ENCODE measurements at places on chromosomes 5 and 9.

DNA sequence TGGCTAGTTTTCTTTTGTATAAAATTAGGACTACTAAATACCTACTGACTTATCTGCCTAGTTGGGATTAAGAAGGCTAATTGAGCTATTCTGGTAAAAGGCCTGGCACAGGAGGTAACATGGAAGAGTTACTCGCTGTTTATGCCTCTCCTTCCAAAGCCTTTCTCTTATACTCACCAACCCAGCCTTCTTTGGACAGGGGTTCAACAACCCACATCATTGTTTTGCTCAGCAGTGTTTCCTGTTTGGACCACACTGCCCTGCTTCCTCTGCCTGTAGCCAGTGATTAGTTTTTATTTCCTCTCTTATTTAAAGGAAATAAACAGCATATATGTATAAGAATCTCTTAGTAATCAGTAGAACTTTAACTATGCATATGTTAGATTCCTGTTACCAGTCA is 85.1 kb upstream of the TLX3 start:
- no peak for DNase-seq

DNA sequence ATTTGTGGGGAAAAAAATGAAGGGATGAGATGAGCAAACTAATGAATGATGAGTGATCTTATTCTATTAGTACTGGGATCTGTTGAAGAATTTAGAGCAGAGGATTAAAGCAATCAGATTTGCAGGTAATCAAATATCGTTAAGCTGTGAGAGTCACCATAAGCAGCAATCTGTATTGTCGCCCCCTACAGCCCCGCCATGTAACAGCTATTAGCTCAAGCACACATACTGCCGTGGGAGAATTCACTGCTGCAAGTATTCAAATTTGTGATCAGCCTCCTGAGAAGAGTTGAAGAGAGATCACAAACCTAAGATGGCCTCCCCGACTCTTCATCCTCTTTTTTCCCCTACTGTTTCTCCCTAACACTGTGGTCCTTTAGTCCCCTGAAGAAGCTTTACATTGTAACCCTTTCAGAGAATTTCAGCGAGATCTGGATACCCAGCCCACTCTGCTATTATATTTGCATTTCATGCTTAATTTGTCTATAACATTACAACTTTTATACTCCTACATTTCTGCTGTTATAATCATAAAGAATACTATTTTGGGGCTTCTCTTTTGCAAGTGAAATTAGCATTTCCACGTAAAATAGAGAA is 28.5 kb upstream of the PHF24 start:
- peak; percentile 55 for DNase-seq

DNA sequence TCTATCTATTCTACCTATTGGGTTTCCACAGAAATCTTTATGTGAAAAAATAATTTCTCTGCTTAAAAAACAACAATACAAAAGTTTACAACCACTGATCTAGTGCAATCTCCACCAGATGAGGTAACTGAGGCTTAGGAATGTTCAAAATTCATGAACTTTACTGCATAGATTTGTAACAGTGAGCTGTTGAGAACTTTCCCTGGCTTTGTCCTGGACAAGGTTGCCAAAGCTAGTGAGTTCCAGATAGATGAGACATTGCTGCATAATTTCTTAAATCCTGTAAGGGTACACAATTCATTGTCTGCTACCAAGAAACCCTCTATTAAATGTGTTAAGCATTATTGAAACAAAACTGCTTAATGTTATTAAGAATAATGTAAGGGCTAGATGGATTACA is 102.7 kb downstream of the OSMR start:
- DNase-seq = no peak

- peak; percentile 56 for DNase-seq
Measured at GRCh38 chr5:30401479-30402058, 791.9 kb upstream of the CDH6 start.

DNA sequence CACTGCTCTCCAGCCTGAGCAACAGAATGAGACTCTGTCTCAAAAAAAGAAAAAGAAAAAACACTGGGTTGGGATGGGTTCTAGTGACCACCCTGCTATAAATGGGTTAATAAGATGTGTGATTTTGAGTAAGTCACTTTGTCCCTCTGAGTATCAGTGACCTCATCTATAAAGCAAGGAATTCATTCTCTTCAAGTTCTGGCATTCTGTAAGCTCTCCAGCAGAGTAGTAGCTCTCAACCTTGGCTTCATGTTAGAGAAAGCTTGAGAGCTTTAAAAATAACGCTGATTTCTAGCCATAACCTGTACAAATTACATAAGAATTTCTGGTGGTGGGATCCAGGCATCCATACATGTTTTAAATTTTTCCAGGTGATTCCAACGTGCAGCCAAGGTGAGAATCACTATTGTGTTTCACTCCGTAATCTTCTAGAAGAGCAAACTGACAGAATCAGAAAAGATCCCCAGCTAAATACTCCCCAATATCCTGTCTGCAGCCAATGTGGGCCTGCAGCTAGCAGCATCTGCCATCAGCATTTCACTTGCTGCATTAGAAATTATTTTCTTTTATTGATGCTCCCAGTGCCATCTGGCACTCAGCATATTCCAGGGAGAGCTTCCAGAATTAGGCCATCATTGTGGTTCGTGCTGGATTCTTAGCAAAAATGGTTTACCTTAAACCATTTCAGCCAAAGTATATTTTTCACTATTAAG is 109.4 kb downstream of the FEM1C start:
- DNase-seq = peak; percentile 62

DNA sequence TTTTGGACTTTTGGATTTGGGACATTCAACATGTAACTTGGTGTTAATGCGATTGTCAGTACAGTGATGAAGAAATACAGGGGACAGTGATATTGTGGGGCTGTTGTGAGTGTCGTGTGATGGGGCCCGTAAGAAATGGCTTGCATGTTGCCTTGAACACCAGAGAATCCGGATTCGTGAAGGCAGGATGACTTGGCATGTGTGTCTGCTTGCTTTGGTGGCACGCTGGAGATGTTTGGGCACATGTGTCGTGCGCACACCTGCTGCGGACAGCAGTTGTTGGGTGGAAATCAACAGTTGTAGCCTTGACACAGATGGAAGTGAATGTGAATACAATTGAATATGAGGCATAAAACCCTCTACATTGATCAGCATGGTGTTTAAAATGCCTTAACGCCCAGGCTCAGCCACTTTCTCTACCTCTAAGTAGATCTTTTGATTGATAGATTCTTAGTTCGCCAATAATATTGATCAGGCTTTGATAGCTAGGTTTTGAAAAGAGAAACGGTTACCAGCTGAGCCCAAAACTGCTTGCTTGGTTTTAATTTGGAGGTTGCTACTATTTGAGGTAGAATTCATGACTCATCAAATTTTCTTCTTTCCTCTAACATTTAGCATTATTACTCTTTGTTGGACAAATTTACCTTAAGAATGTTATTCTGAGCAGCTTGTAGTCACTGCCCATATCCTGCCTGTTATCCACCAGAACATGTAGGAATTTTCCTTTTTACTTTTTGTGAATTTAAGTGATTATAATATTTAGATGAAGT is 94.4 kb downstream of the TRIO start:
- DNase-seq = no peak

- no peak for DNase-seq
Measured at GRCh38 chr9:94300470-94301301, 27.8 kb downstream of the NUTM2F start.

DNA sequence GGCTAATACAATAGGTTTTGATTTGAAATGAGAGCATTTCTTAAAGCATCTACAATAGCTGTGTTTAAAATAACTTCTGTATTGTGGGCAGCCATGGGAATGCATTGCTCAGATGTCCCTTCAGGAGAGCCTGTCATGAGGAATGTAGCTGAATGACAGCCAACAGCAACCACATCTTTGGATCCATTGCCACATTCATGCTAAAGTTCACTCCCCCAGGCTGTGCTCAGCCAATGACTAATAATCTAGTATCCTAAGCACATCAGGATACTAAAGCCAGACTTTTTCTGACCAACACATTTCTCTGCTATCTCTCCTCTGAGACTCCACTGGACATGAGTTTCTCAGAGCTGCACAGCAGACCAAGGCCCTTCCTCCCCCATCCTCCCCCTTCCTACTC is 45.5 kb downstream of the HTR1A start:
- no peak for DNase-seq

DNA sequence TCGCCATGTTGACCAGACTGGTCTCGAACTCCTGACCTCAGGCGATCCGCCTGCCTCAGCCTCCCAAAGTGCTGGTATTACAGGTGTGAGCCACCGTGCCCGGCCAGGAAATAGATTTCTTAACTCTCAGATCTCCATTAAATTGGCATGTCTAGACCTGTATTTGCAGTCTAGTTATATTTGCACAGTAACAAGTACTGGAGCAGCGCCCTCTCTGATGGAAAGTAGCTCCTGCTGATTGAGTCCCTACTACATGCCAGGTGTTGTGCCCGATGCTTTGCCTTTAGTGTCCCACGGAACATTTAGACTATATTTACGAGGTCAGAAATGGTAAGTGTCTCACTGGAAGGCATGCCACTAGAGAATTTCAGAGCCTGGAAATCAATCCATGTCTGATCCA is 15.8 kb upstream of the TMED9 start:
- DNase-seq = peak; percentile 43

- no peak for DNase-seq
Measured at GRCh38 chr9:94804316-94804715, 77.8 kb downstream of the AOPEP start.

GRCh38 chr5:180639741-180640610 is 9.4 kb downstream of the FLT4 start:
- DNase-seq = no peak

Measured in NCI-H524 (cell line).